ENCODE measurements at places on chromosomes 11 and 22.

DNA sequence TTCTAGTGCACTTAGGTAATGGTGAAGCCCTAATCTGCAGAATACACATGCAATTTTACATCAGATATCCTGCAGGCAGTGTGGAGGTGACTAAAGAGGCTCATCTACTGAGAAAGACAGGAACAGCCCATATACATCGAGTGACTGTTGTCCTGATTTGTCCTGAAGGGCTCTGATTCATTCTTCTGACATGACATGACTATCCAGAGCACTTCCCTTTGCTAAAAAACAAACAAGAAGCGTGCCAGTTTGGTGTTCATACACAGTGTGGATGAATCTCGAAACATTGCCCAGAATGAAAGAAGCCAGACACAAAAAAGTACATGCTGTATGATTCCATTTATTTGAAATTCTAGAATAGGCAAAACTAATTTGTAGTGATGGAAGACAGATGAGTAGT, 48.0 kb upstream of the AMPD3 start:
- DNase-seq: no peak

- no peak for DNase-seq
Observed at GRCh38 chr11:64934682-64935358, 873 bp downstream of the GPHA2 start.

DNA sequence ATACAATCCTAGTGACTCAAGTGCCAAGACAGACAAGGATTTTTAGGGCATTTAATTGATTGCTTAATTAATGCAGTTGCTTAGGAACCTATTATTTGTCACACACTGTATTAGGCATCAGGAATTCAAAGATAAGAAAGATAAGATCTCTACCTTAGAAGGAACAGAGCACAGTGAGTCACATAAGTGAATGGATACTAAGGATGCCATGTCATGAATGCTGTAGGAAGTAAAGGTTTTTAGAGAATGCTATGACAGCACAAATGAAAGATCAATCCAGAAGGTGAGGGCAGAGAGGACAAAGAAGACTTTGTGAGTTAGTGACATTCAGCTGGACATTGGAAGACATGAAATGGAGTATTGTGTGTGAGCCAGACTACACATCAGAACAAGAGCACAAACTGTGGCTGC, 147.9 kb upstream of the DDI1 start:
- no peak for DNase-seq

GRCh38 chr11:39772525-39773137, 1686.8 kb downstream of the LRRC4C start:
- DNase-seq: no peak

- peak; percentile 25 for DNase-seq
Observed at GRCh38 chr11:66958956-66959274, 732 bp upstream of the PC start.

- DNase-seq: no peak
Observed at GRCh38 chr11:19594326-19594725, 118.3 kb upstream of the NAV2 start.

DNA sequence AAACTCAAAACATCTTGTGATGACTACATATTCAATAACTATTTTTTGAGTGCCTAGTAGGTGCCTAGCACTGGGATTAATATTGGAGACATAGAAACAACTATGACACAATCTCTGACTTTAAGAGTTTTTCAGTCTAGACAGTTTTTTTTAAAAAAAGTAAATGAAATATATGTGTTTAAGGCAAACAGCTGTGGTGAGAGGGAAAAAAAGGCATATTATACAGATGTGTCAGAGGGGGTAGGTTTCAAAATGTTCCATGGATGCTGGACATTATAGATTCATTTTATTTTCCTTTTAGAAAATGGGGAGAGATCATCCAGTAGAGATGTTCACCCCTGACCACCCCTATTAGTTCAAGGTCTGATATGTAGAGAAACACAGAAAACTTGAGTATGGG, 90.8 kb downstream of the LUZP2 start:
- DNase-seq: no peak

DNA sequence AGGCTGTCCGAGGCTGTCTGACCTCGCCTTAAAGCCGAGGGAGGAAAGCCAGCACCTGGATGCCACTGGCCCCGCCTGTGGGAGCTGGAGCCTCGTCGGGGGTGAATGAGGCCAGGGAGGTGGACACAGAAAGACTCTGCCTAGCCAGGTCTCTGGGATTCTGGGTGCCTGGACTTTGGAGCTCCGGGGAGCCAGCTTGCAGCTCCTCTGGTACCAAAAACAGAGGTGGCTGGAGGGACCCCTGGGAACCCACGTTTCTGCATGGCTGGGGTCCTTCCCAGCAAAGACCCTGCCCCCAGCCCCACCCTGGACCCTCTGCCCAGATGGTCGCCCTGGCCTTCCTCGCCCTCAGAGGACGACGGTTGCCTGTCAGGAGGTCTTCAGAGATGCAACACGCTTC, 239.7 kb downstream of the BRD1 start:
- DNase-seq: no peak

DNA sequence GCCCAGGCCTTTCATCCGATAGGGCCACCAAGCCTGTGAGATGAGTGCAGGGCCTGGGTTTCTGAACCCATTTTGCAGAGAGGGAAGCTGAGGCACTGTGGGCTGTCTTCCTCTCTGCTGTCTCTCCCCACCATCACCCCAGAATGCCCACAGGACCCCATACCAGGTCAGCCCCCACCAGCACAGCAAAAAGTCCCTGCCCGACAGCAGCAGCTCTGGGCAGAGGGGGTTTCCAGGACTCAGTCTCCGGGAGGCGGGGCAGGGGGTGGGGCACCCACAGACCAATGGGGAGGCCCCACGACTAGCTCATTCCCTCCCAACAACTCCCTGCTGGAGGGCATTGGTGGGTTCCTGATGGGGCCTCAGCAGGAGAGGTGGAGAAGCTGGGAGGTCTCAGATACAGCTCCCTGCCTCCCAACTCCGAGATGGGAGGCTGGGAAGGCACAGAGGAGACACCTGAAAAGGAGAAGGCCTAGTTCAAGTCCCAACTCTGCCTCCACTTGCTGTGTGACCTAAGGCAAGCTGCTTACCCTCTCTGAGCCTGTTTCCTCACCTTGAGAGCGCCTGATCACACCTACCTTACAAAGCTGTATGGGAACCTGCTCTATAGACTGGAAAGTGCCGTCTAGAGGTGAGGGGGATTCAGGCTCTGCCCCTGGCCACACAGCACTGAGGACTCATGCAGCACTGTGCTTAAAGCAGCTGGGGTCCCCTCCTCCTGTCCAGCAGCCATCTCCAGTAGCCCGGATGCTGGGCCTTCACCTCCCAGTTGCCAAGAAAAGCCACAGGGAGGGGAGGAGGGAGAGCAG, 3.5 kb downstream of the CBX7 start:
- DNase-seq: peak; percentile 52

DNA sequence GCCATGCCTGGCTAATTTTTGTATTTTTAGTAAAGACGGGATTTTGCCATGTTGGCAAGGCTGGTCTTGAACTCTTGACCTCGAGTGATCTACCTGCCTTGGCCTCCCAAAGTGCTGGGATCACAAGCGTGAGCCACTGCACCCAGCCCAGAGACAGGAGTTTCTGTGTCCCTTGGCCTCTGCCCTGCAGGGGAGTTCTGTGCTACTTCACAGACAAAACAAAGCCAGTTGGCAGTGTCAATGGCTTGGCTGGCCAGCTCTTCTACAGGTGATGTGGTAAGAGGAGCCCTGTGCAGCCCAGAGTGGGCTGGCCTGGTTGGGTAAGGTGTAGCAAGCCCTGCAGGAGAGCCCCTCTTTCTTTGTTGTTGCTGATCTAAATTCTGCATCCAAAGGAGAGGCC, 60.5 kb upstream of the SHISAL1 start:
- DNase-seq: no peak

DNA sequence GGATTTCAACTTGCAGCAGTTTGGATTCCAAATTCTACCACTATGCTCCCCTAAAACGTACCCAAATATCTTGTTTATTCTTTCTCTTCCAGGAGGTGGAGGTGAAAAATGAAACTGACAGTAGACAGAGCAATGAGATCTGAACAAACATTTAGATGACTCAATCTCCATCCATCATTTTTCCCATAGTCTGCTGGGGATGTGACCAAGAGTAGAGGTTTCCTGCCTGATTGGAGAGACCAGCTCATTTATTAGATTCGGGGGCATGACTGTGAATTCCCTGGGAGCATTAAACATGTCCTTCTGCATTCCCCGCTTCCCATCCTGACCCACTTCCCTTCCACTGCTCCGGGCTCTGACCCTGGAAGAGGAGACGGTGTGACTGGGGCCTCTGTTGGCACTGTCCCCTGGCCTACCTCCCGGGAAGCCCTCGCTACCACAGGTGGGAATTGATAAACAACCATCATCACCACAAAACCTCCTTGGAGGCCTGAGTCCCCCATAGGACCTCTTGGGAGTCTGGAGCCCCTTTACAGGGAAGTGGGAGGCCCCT, 20.3 kb downstream of the DKK3 start:
- no peak for DNase-seq

- no peak for DNase-seq
Observed at GRCh38 chr11:65811764-65812475, 21.8 kb upstream of the SNX32 start.

DNA sequence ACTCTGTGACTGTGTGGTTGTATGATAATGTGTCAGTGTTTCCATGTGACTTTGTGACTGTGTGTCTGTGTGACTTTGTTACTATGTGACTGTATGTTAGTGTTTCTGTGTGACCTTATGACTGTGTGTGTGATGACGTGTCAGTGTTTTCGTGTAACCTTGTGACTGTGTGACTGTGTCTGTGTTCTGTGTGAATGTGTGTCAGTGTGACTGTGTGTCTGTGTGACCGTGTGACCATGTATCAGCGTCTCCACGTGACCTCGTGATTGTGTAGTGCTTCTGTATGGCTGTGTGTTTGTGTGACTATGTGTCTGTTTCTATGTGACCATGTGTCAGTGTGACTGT, 9.5 kb upstream of the PKNOX2 start:
- no peak for DNase-seq

DNA sequence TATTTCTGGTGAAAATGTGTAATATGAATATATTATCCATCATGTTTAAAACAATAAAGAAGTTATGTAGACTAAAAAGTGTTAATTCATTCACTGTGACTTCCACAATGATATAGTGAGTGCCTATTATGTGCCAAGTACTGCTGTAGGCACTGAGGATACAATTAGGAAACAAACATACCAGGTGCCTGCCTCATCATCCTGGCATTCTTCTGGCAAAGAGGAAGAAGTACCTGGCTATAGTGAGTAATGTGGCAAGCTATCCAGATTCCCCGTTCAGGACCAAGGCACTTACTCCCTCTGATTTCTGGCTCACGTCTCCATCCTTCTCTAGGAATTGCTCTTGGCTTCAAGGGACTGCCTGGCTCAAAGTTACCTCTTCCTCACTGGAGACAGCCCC, 77.5 kb upstream of the CLMP start:
- DNase-seq: no peak

DNA sequence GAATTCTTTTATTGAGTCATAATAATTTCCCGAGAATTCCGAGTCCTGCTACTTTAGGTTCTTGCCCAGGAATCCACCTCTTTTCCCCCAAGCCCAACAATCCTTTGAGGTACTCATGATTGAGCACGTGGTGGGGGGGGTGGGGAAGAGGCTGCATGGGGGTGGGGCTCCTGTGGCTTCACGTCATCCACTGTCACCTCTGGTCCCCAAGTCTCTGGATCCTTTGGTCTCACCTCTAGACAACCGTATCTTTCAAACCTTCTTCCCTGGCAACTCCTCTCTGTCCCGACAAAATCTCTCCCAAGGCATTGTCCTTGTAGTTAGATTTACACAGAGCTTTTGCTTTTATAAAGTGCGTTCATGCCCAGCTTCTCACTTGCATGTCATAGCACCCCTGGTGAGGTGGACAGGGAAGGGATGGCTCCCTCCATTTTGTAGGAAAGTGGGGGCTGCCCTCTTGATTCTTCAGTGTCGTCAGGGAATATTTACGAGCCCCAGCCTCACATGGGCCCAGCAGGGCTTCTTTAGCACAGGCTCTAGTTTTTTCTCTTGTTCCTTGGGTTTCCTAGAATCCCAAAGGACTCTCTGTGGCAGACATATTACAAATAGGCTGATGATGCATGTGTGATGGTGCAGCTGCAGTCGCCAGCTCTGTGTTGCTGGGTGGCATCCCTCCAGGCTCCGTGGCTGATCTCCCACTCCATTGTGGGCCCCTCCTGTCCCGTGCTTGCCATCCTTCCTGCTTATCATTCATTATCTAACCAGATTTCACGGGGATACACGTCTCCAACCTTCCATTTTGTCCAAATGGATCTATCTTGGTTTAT, 8.4 kb downstream of the UCP3 start:
- no peak for DNase-seq

- no peak for DNase-seq
Observed at GRCh38 chr22:39289975-39290720, 29.3 kb downstream of the RPL3 start.

DNA sequence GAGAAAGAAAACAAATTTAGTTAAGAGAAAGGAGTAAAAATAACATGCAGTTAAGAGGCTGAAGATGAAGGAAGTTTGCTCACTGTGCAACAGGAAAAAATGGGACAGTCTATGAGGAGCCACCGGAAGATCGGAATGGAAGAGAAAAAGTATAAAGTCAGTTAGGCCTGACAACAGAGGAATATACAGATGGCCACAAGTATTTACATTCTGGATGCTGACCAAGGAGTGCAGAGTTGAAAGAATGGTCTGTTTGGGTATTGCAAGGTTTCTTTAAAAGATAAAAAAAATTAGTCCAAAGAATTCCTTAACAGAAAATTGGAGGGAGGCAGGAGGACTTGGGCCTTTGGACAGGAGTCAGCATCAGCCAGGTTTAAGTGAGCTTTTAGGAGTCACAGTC, 37.5 kb downstream of the RBFOX2 start:
- no peak for DNase-seq

- DNase-seq: no peak
Observed at GRCh38 chr11:67503119-67504004, 1.8 kb downstream of the PITPNM1 start.

All from activated T-cell treated with anti-CD3 and anti-CD28 coated beads for 24 hours (primary cell).